Suppressor macrophage treated with lipopolysaccharide for 4 hours (primary cell): ENCODE measurements at places on chromosomes 4 and X.

- DNase-seq = no peak
Measured at GRCh38 chrX:49059681-49060085, 884 bp downstream of the CCDC120 start.

DNA sequence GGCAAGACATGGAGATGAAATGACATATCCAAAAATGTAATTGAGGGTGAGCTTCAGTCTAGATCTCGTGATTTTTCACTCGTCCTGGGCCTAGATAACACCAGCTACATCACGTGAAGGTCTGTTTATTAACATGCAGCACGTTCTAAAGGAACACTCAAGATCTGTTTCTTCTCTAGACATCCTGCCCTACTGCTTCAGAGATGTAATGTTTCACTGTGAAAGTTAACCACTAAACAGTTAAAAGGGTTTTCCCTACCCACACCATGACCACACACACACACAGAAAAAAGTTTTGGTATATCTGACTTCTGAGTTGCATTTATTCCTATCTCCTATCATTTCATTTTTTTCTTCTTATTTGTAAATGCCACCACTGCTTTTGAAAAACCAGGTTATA, 52.3 kb upstream of the SMIM31 start:
- no peak for DNase-seq

DNA sequence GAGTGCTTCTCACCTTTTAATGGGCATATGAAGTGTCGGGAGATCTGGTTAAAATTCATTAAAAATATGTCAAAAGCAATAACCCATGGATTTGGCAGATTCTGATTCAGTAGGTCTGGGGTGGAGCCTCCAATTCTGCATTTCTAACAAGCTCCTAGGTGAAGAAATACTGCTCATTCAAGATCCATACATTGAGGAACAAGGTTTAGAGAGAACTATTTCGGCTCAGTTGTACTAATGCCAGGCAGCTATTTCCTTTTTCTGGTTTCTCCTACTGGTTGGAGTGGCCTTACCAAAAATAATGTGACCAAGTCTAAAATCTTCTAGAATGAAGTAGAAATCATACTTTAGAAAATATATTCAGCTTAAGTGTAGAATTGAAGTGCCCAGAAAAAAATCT, 117.5 kb downstream of the TSPAN7 start:
- peak; percentile 14 for DNase-seq

- DNase-seq = no peak
Measured at GRCh38 chr4:139859876-139860275, 194.3 kb downstream of the MGST2 start.

DNA sequence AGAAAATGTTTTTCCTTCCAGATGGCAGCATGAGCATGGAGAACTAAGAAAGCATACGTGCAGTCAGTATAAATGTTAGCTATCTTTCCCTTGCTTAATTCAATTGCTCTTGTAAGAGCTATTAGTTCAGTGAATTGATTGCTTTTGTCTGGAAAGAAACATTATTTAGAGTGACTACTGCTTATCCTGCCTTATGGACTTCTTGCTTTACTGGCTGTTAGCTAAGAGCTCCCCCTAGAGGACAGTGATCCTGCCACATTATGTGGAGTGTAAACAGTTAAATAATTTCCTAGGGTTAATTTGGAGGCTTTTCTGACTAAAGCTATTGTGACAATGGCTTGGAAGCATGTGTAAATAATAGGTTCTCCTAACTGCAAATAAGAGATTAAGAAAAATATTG, 1402.4 kb downstream of the FAM133A start:
- DNase-seq = peak; percentile 6

- no peak for DNase-seq
Measured at GRCh38 chr4:56655627-56656345, 25.3 kb downstream of the HOPX start.

- DNase-seq = no peak
Measured at GRCh38 chr4:104206784-104207183, 287.9 kb downstream of the CXXC4 start.

DNA sequence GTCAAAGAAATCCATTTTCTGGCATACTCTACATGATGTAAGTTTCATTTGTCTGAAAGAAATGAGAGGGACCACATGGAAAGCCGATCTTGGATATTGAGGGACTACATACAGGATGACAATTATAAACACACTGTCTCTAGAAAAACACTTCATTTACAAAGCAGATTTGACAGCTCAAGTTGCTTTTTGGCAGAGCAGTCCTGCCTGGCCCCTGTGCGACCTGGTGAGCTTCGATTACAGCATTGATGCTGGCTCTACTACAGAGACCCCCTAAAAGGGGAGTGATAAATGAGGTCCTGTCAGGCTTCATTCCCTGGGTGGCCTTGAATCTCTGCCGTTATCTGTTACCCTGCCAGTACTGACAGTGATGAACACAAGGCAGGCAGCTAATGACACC, 215.2 kb upstream of the NOCT start:
- no peak for DNase-seq

DNA sequence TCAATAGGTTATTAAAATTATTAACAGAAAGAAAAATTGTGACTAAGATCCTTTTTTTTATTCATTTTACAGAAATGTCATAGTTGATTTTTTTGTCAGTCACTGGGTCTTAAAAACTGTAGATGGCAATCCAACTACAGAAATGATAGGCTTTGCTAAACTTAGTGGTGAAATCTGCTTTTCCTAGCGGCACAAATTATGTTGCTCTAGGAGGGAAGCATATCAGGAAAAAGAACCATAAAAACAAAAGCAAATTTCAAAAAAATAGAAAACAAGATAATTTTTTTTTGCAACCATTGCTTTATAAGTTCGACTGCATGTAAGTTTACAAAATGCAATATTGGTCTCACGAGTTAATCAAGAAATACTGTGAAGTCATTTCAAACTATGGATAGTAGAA, 443.5 kb upstream of the IGFBP7 start:
- DNase-seq = no peak

GRCh38 chrX:68724531-68725020, 77.1 kb downstream of the STARD8 start:
- no peak for DNase-seq

DNA sequence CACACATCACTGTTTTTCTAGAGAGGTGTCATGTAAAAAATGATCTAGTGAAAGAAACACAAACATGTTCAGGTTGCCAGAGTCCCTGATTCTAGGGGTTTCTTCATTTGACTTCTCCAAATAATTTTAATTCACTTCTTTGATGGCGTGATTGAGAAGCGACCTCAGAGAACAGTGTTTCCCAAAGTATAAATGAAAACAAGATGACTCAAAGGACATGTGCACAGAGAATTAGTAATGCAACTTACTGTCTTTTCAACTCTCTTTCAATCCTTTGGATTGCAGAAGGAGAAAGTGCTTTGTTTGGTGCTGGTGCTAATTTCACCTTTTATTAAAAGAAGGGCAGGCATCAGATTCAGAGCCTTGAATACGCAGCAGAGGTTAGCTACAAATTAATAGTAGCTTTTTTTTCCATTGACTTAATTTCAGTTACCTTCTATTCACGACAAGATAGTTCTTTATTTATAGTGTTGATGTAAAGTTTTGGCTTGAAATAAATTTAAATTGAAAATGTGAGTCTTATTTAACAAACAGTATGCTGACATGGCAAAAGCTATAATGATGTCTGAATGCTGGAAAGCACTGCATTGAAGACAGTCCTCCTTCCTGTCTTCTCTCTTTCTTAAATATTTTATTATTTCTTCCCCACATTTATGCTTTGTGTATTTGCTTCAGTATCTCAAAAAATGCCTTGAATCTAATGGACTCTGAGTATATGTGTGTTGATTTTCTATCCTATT, 85.1 kb downstream of the SLC10A7 start:
- DNase-seq = no peak

DNA sequence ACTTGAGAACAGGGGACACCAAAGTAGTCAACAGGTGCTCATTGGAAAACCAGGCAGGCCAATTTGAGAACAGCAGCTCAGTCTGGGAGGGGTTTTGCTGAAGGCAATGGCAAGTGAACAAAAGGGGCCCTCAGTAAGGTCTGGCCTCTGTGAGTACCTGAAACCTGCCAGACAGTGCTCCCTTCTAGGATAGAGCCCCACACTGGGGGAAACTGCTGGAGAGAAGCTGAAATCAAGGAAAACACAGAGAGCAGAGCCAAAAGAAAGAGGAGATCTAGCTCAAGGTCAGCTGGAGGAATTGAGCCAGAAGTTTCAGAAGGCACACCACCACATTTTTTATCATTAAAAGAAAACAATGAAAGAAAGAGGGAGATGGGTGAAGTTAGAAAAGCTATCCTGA, 28.2 kb downstream of the PNMA6E start:
- DNase-seq = no peak

- DNase-seq = no peak
Measured at GRCh38 chrX:21960569-21961541, 20.3 kb downstream of the SMS start.

DNA sequence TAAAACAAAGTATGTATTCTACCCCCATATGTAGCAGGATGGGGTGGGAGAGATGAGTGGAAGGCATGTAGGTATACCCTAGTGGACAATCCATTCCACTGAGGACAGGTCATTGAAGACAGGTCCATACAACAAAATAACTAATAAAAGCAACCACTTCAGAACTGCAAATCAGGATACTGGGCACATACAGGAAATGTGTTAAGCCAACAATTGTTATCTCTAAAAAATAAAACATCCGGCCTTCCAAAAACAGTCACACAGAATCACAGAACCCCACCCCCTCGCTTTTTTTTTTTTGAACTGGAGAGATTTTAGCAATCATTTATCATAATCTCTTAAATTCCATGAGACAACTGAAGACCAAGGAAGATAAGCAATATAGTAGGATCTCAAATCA, 112.9 kb downstream of the FRYL start:
- no peak for DNase-seq

DNA sequence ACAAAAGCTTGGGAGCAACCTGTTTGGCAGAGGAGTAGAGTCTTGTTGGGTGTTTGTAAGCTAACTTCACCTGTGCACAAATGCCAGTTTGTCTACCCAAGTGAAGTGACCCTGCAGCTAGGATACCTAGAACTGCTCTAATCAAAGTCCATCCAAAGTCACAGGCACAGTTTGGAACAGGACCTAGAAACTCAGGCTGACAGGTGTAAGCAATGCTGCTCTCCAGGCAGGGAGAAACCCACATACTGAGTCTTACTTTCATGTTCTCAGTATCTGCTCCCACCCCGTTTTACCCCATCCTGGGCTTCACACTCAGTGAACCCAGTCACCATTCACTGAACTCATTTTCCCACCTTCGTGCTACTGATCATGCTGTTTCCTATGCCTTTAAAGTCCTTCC, 40.3 kb downstream of the MAML3 start:
- no peak for DNase-seq

- no peak for DNase-seq
Measured at GRCh38 chr4:104879367-104879766, 267.3 kb upstream of the TET2 start.

DNA sequence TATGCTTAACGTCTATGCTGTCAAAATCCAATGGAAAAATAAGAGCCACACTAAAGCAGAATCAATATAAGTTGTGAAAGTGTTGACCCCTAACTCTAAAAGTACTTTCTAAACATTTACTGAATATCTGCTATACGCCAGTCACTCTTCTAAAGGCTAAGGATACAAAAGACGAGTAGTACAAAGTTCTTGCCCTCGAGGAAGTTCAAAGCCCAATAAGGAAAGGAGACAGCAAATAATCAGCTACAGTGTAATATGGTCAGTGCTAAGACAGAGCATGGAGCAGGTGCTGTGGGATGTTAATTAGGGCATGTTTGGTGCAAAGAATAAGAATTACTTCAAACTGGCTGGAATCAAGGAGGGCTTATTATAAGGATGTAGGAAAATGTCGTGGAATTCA, 31.6 kb upstream of the TMEM150C start:
- no peak for DNase-seq

- DNase-seq = no peak
Measured at GRCh38 chrX:45601052-45601451, 400.4 kb upstream of the DIPK2B start.

- DNase-seq = no peak
Measured at GRCh38 chr4:19304028-19304427, 947.7 kb upstream of the SLIT2 start.

- peak; percentile 58 for DNase-seq
Measured at GRCh38 chrX:11770320-11770719, 12.3 kb downstream of the MSL3 start.

GRCh38 chr4:6461301-6462165, 10.9 kb downstream of the PPP2R2C start:
- no peak for DNase-seq
